ENCODE measurements at places on chromosomes 1 and 21.

DNA sequence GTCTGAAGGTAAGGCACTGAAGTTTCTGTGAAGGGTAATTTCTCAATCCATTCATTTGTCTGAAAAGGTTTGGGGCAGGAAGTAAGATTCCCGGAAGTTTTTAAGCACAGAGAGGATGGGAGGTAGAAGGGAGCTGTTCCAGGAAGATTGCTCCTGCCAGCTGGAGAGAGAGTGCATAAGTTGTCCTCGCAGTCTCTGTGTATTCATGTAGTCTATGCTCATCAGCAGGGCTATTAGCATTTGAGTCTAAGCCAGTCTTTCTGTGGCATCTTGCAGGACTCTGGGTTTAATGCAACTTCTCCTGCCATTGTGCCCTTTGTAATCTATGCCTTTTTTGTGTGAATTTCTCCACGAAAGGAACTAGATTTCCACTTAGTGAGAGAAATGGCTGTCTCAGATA is 140.8 kb upstream of the FGGY start:
- DNase-seq = no peak

DNA sequence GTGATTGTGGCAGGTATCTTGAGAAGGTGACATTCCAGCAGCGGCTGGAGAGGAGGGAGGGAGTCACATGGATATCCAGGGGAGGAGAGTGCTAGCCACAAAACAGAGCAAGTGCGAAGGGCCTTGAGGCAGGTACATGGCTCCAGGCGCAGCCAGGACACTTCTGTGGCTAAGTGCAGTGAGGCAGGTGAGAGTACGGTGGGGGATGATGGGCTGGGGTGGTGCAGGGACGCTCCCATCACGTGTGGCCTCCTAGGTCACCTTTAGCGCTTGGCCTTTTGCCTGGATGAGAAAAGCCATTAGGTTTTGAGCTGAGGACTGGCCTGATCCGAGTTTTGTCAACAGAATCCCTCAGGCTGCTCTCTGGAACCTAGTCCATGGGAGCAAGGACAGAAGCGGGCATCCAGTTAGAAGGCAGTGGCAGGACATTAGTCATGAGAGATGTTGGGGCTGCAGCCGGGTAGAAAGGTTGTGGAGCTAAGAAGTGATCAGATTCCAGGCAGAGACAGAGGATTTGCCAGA is 31.6 kb downstream of the SMYD2 start:
- DNase-seq = no peak

DNA sequence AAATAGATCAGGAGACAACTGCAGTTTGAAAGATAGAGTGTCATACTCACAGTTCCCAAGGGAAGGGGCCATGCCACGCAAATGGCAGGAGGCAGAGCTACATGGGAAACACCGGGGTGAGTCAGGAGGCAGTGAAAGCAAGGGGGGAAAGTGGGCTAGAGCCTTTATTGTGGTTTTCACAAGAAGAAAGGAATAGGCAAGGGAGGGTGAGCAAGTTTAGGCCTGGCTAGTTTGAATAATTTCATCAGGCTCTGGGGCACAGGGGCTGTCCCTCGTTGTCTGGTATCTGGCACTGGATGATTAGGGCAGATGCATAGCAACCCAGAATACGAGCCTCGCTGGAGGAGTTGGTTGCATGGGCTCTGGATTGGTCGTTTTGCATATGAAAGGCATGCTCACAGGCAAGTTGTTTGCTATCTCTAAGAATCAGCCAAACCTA is 17.0 kb upstream of the ITLN2 start:
- DNase-seq = peak; percentile 53

DNA sequence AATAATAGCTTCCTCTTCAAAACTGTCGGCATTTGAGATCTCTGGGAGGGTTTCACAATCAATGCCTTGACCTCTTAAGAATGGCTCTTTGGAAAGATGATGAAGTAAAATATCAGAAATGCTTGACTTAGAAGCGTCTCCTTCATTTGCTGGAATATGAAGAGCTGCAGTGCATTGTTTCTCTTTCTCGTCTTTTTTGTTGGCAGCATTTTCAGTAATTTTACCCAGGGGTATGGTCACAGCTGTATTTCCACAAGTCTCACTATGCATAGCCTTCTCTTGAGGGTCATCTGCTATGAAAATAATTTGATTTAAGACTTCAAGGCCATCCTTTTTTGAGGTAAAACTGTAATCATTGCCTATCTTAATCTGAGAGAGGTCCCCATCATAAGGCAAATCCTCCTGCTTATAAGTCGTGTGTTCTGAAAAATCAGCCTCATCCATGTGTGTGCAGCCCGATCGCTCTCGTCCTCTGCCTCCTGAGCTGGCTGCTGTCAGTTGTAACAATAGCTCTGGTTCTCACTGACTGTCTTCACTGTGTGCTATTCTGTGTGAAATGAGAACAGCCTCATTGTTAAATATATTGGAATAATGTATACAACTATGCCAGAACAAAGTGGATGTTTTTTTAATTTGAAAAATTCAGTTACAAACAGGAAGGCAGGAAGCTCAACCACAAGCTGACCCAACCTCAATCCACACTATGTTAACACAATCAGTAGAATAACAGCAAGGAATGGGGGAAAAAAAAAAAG is 4.5 kb downstream of the AKNAD1 start:
- no peak for DNase-seq

GRCh38 chr1:51734896-51735745 is 118.2 kb downstream of the OSBPL9 start:
- DNase-seq = no peak

- DNase-seq = no peak
Measured at GRCh38 chr1:215113776-215114153, 31.2 kb downstream of the KCNK2 start.

GRCh38 chr21:40556442-40556968 is 290.5 kb downstream of the DSCAM start:
- DNase-seq = no peak

DNA sequence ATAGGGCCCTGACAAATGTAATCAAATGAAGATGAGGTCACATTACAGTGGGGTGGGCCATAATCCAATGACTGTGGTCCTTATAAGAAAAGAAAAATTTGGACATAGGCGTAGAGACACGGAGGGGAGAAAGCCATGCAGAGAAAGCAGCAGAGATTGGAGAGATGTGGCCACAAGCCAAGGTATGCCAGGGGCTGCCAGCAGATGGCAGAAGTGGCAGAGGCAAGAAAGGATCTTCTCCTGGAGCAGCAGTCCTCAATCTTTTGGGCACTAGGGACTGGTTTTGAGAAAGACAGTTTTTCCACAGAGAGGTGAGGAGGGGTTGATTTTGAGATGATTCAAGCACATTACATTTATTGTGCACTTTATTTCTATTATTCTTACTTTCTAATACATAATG is 355.1 kb downstream of the NPHP4 start:
- no peak for DNase-seq

- DNase-seq = no peak
Measured at GRCh38 chr1:93344886-93345632, 648 bp upstream of the DR1 start.

DNA sequence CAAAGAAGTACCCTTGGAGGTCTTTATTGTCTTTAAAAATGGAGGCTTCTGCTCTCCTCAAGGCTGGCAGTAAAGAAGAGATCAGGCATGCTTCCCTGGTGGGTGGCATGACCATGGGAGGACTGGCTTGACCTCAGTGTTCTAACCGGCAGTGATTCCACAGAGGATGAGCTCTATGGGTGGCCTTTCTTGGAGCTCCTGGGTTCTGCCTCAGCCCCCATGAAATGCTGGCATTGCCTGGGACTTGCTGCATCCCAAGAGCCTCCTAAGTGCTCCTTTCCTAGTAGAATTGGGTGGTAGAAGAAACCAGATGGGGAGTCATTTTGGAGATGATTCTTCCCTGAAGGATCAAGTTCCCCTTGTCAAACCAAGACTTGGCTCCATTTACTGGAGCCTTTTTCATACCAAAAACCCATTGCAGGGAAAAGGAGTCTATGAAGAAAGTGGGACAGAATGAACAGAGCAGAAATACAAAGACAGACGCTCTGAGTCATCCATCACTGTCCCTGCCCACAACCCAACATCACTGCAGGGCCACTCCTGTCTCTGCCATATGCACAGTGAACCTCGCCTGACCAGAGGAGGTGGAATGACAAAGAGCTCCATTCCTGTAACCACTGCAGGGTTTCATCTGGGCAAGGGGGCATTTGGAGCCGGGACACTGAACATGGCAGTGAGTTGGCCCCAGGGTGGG is 42.4 kb downstream of the RIMS3 start:
- DNase-seq = no peak

GRCh38 chr1:243443557-243443956 is 187.7 kb downstream of the SDCCAG8 start:
- no peak for DNase-seq

DNA sequence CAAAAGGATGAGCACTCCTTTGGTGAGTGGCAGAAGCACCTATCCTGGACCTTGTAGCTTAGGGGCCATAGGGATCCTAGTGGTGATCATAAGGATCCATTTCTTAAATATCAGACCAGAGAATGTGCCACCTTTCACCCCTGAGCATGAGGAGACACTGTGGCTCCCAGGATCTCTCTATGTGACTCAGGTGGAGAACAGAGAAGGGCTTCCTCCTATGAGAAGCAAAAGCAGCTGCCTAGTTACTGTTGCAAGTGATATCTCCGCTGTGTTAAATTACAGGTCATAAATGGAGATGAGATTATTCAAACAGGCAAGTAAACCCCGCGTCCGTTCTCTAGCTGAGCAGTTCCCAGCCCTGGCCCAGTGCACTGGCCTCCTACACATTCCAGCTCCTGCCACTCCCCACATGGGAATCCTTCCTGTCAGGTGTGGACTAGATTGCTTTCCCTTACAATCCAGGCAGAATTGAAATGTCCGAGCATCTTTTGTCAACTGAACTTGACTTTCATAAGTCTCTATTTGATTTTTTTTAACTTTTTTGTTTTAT is 26.3 kb downstream of the CLEC20A start:
- DNase-seq = no peak

DNA sequence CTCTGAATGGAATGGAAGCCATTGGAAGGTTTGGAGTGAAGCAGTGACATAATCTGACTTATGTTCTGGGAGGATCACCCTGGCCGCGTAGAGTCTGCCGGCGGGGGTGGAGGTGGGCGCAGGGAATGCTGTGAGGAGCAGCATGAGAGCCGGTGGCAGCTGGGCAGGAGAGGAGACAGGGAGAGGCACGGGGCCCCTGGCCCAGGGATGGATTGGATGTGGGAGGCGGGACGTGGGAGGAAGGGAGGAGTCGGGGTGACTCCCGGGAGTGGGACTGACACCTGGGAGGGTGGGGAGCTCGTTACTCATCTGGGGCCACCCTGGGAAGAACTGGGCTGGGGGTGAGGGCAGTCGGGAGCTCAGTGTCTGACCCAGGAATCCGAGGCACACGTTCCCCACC is 10.4 kb upstream of the KCNAB2 start:
- no peak for DNase-seq

DNA sequence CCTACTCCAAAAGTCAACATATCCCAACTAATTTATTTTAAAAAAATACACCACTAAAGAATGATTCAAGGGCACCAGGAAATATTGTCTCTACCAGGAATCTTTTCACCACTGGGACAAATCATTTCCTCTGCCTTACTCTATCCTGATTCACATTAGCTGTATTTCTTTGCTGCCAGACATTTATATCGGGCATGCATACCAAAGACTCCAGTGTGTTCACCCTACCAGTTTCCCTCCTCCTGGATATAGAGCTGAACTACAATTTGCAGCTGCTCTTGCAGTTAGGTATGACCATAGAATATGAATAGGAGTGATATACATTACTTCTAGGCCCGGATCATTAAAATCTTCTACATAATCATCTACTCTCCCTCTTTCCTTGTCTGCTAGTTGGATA is 7.6 kb downstream of the KCNJ6 start:
- no peak for DNase-seq

Data from stimulated activated CD4-positive, alpha-beta T cell treated with anti-CD3 and anti-CD28 coated beads, Interleukin-1b, Interleukin-23, amount 100 ng/mL, for 24 hours (primary cell).